ENCODE measurements at places on chromosomes 7 and 10.

DNA sequence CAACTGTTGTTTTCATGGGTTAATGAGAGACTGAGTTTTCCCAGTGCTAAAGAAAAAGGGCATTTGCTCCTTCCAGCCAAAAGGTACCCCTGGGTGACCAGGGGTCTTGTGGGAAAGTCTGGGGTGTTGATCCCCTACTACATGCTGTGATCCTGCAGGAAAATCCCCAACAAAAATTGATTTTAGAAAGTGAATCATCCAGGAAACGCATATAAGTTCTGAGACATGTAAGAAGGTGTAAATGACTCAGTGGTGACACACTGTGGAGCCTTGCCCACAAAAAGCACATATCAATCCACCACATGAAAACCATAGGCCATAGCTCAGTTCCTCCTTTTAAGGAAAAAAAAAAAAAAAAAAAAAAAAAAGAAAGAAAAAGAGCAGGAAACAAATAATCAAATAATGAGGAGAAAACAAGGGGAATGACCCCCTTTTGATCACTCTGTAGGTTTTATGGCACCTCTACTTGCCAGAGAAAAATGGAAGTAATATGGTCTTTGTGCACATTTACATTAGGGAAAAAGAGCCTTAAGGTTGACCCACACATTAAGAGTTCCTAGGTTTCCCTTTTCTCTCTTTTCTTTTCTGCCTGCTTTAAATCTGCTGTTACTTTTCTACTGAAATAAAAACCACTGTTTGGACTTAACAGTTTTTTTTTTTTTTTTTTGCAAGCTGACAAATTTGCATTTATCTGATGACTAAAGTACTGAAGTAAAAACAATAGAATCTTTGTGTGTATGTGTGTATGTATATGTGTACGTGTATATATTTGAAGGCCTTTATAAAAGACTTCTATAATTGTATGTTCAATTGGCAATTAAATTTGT, 386.0 kb downstream of the KIF20B start:
- DNase-seq = peak; percentile 64

DNA sequence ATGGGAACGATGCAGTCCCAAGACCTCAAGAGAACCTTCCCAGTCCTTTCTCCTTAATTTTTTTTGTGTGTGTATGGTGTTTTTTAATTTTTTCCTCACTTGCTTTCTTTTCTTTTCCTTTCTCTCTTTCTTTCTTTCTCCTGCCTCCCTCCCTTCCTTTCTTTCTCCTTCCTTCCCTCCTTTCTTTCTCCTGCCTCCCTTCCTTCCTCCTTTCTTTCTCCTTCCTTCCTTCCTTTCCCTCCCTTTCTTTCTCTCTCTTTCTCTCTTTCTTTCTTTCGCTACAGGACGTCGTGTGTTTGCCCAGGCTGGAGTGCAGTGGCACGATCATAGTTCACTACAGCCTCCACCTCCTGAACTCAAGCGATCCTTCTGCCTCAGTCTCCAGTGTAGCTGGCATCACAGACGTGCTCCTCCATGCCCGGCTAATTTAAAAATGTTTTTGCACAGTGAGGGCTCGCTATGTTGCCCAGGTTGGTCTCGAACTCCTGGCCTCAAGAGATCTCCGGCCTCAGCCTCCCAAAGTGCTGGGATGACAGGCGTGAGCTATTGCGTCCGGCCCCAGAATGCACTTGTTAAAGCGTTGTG, 709 bp upstream of the NIPSNAP2 start:
- no peak for DNase-seq

DNA sequence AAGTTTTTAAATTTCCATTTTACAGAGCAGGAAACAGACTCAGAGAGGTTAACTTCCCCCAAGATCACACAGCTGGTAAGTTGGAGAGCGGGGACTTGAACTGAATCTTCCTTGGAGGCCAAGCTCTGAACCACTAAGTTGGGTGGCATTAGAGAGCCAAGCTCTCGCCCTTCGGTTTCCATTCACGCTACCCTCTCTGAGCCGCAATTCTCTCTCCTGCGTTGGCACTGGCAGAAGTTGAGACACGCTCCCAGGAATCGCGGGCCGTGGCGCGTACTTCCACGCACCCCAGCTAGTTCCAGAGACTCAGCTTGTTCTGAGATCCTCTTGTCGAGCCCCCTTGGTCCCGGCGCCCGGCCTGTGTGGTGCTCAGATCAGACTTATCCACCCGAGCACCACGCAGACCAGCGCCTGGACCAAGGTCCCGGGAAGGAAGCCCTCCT, 29.3 kb upstream of the VAX1 start:
- no peak for DNase-seq

- DNase-seq = peak; percentile 47
These were observed 15.4 kb downstream of the TFAM start for GRCh38 chr10:58400609-58401008.

DNA sequence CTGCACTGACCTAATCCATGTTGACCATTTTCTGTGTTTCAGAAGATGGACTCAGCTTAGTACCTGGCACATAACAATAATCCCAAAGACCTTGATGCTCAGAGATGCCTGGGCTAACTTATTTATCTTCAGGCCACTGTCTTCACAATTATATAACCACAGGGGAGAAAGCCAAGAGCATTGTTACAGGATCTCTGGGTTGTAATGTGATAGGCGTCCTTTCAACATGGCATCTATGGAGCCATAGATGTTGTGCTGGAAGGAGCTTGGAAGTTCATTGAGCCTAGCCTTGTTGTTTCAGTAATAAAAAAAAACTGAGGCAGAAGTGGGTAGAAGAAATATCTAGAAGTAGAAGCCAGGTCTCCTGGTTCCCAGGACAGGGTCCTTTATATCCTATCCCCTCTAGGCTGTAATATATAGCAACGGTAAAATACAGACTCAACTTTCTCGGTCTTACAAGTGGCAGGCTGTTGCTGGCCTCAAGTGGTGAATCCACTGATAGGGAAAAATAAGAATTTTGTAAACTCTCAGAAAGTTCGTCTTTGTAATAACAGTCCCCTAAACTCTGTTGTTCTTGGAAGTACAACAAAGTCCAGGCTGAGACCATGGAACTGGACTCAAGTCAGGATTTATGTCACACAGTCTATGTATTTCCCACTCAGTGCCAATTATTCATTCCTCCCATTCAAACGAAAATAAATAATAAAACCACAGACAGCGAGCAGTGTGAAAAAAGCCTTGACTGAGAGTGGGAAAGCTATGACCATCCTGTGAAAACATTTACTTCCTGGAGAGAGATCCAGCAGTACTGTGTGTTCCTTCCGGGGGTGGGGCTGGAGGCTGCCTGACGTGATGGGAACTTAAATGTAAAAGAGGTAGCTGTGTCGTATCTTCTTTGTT, 277.6 kb downstream of the REEP3 start:
- DNase-seq = peak; percentile 89

DNA sequence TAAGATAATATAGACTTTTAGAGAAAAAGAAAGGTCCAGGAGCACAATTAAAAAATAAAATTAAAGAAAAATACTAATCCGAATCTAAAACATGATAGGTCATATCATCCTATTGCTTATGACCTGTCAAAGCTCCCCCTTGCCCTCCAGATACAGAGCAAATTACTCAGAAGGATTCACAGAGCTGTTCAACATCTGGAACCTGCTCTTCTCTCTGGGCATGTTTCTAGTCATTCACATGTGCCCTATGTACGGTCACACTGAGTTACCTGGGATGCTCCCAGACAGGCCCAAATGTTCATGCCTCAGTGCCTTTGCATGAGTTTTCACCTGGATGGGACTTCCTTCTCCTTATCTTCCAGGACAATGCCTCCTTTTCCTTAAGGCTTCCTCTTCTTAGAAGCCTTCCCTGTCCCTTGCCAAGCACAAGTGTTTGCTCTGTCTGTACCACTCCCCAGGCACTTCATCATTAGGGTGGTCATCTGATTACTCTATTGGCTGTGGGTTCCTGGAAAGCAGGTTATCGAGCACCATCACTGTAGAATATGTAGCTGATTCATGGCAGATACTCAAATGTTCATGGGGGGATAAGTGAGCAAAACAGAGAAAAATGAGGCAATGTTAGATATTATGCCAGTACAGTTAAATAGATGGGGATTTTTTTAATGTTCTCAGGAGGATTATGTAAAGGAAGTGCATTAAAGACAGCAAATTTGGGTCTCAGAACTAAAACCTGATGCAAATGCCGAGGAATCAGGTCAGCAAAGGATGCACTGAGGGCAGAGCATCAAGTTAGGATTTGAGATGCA, 12.0 kb upstream of the AOAH start:
- DNase-seq = no peak

GRCh38 chr7:73647725-73648592, 19.7 kb upstream of the VPS37D start:
- no peak for DNase-seq

Measured in EL (cell line).